ENCODE measurements at places on chromosomes 1 and 21.

- no peak for ATAC-seq
Observed at GRCh38 chr21:31879911-31880310, 7.1 kb downstream of the HUNK start.

DNA sequence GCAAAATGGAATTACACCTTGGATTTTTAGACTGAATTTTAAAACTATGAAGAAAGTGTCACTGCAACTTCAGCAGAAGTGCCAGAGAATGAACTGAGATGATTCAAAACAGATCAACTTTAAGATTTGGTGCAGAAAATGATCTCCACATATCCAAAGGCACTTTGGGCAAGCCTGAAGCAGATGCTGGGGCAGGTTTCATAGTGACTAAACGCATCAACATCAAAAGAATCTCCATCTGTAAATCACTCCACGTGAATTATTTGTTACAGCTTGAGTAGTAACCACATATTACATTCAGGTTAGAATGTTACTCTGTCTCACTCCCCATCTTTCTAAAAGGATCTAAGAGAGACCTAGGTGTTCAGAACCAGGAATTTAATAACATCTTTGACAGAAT is 329.0 kb upstream of the ESRRG start:
- no peak for ATAC-seq

- ATAC-seq: no peak
Observed at GRCh38 chr1:20372676-20373075, 82.0 kb downstream of the VWA5B1 start.

DNA sequence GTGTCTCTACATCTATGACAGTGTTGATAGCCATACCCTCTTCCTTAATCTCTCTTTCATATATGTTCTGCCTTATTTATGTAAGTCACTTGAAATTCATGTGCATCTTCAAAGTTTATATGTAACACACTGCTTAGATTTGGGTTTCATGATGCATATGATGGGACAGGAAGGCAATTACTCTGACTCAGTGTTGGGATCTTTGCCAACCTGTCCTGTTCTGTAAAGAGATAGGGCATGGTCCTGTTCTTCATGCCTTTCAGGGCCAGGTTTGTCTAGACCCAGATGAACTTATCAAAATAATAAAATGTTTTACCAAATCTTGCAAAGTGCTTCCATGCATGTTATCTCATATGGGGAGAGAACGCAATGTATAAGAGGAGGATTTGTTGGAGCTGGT is 69.5 kb downstream of the TMPRSS15 start:
- no peak for ATAC-seq

DNA sequence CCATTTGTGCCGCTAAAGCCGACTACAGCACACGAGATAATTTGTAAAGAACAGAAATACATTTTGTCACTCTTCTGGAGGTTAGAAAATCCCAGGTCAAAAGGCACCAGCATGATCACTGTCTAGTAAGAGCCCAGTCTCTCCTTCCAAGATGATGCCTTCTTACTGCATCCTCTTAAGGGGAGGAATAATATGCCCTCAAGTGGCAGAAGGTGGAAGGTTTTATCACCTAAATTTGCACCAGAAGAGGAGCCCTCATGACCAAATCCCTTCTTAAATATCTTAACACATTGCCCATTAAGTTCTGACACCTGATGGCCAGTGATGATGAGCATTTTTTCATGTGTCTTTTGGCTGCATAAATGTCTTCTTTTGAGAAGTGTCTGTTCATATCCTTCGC is 326.7 kb upstream of the RGS18 start:
- ATAC-seq: no peak

GRCh38 chr1:214404154-214404553 is 123.2 kb downstream of the SMYD2 start:
- no peak for ATAC-seq

GRCh38 chr1:67889953-67890567 is 56.8 kb upstream of the GNG12 start:
- no peak for ATAC-seq

GRCh38 chr21:37045149-37045548 is 27.7 kb downstream of the PIGP start:
- ATAC-seq: peak; percentile 63

DNA sequence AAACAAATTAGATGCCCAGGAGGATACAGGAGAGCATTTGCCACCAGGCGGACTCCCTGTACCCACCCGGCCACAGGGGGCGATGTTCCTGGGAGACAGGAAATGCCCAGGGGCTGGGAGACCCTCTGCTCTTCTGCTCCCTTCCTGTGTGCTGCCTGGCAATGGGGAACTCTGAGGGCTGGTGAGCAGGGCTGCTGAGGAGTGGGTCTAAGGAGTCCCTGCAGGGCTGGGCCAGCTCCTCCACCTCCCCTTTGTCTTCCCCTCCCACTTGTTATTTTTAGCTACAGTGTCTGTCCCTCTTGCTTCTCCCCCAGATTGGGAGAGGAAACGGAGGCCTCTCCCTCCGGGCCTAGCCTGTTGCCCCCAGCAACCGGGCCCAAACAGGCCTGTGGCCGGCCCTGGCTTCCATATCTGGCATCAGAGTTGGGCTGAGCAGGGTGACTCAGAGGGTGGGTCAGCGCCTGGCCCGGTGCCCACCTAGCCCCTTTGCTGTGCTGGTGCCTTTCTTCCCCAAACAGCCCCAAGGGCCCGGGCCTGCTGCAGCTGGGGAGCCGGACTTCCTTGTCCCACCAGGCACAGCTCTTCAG is 11.6 kb downstream of the LMNA start:
- ATAC-seq: peak; percentile 61
